ENCODE measurements at places on chromosomes 3 and 15.

DNA sequence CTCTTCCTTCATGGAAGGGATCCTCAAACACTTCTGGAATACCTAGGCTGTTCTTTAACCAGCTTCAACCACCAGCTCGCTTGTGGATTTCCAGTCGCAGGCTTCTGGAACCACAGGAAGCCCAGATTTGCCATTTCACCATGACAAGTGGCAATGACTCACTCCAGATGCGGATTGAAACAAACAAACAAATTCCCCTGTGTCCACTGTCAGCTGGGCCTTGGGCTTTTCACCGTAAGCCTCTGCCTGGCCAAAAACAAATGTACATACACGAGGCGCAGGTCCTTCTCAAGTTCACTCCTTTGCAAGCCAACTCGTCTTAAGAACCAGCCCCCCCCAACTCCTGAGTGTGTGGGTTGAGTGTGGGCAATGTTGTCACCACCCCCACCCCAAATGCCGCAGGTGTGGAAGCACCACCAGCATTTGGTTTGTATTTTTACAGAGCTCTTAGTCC lies 8.8 kb downstream of the BCL6 start:
- no peak for DNase-seq

DNA sequence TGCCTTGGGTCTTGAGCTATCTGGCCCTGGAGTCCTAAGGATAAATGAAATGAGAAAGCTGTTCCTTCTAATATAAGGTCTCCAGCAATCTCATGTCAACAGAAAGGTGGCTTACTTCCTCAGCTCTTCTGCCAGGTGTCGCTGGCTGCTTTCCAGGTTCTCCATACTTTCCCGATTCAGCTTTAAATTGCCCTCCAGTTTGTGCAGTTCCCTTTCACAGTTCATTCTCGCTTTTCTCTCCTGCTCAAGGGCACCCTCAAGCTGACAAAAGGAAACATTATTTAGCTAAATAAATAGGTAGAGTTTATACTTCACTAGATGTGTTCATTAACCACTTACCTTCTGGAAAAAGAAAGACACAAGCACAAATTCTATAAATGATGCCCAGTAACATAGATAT lies 73.0 kb downstream of the MYH15 start:
- DNase-seq: no peak

DNA sequence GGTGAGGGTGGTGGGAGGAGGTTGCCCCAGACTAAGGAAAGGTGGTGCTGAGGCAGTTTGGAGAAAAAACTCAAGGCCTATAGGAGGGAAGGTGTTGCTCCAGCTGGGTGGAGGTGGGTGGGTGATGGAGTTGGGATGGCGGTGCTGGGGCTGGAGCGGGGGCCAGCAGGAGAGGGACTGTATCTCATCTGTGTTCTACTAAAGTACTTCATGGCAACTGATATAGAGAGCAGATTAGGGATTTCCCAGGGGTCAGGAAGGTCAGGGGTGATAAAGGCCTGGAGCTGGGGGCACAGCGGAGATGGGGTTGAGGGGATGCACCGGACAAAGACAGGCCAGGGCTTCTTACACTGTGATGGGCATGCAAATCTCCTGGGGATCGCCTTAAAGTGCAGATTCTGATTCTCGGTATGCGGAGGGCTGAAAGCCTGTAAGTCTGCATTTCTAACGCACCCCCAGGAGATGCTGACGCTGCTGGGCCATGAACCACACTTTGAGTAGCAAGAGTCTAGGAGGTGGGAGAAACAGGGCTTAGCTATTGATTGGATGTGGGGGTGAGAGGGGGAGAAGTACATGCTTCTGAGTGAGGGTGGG lies 4.2 kb downstream of the KLHL40 start:
- no peak for DNase-seq

GRCh38 chr3:196486263-196486662 lies 17.3 kb downstream of the RNF168 start:
- DNase-seq: no peak

- no peak for DNase-seq
Measured at GRCh38 chr15:79041601-79042168, 48.9 kb downstream of the RASGRF1 start.

DNA sequence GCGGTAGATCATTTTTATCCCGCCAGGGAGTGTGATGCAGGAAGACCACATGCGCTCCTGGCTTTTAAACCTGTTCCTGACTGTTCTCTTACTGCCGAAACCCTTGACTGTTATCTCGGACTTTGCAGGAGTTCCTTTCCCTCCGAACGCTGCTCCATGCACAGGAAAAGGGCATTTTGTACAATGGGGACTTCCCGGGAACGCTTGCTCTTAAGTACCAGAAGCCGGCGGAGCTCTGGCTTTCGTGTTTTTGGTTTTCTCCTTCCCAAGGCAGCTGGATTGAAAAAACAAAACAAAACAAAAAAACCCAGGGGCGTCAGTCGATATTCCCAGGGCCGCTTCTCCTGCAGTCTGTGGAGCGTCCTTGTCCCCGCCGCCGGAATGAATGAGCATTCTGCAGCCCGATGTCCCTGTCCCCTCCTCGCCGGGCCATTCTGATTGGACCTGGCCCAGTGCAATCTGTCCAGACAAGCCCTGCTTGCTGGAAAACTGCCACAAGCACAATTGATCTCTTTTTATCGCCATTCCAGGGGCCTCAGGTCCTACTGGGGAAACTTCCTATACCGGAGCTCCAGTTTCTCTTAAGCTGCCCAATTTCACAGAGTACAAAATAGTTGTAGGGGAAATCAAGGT lies 44.8 kb downstream of the SLC6A1 start:
- DNase-seq: no peak

DNA sequence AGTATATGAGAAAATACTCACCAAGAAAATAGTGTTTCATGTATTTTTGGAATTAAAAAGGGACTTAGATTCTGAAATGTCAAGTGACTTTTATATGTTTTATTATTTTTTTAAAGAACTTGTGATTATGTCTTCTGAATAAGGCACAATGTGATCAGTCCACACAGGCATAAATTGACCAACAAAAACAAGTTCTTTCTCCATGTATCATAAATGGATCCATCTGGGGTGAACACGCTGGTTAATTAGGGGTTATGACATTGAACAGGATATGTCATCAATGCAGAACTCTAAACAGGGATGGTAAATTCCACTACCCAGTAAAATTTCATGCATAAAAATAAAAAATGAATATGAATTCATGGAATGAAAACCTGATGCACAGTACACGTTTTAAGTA lies 31.3 kb upstream of the PIK3CA start:
- DNase-seq: no peak

DNA sequence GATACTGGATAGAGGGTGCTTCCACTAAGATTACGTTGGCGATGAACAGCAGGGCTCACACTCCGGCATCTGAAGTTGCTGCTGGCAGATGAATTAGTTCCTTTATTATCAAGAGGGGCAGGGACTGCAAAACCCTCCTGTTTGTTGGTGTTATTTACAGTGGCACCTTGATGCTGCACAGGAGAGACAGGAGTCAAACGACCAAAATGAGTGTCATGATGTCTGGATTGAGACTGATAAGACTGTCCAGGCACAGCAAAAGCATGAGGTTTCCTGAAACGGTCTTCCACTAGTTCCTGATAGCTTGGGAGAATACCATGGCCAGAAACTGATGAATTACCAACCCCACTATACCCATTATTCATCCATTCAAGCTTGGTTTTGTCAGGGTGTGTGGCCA lies 100.8 kb upstream of the NEDD4 start:
- no peak for DNase-seq

DNA sequence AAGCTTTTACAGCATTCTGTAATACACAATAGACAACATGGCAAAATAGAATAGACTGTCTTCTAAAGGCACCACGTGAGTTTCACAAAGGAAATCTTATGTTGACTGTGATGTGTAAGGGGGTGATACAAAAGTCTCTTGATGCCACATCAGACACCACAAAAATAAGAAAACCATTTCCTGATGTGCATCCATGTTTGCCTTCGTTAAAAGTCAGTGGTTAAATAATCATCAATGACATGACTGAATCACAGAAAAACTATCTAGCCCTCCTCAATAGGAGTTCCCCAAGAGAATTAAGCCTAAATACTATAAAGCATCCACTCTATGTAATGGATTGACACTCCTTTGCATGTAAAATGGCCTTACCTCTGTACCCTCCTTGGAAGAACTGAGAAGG lies 198.6 kb upstream of the SLC2A2 start:
- no peak for DNase-seq

- DNase-seq: no peak
Measured at GRCh38 chr3:192864941-192865340, 52.7 kb downstream of the MB21D2 start.

- DNase-seq: no peak
Measured at GRCh38 chr3:197393711-197394110, 95.3 kb upstream of the DLG1 start.

- DNase-seq: no peak
Measured at GRCh38 chr3:186216900-186217819, 108.3 kb upstream of the ETV5 start.

GRCh38 chr3:129567939-129568338 lies 25.0 kb downstream of the H1-8 start:
- no peak for DNase-seq

DNA sequence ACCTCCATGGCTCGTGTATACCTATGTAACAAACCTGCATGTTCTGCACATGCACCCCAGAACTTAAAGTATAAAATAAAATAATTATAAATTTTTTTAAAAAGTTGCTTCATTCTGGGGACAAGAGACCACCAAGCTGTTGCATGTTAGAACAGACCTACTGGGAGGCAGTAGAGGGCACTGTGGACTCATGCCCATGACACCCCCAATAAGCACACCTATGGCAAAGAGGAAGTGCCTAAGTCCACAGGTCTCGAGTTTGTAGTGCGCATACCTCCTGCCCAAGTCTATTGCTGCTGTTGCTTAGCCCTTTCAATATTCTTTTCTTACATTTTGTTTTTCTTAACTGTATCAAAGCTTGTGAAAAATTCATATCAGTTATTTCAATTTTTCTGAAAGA lies 267.9 kb upstream of the THBS1 start:
- peak; percentile 34 for DNase-seq

DNA sequence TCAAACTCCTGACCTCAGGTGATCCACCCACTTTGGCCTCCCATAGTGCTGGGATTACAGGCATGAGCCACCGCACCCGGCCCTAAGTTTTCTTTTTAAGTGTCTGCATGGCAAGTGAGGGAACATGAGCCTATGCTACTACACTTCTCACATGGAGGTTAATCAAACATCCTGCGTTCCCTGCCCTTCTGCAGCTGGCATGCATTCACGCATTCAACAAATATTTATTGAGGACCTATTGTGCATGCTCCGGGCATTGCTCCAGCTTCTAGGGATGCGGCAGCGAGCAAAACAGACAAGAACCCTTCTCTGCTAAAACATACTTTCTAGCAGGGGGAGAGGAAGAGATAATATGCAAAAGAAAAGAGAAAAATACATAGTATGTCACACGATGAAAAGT lies 42.6 kb upstream of the ACKR4 start:
- DNase-seq: no peak

DNA sequence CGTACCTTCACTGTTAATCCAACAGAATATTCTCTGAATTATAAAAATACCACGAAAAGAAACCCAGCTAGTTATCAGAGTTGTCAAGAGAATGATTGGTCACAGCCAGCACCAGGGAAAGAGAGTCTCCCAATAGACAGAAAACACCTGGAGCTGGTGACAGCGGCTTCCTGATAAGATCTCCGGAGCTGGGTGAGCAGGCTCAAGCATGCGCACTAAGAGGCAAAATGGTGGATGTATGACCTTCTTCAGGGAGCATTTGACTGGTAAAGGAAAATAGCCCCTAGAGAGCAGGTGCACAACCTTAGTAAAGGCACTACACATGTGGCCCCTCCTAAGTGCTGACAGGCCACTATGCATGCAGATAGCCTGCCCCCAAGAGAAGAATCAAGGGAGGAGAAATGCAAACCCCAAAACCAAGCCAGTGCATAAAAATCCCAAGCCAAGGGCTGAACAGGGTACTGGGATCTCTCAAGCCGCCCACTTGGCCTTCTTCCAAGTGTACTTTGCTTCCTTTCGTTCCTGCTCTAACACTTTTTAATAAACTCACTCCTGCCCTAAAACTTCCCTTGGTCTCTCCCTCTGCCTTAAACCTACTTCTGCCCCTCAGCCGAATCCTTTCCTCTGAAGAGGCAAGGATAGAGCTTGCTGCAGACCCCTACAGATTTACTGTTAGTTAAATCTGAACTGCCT lies 93.2 kb downstream of the UACA start:
- DNase-seq: no peak

GRCh38 chr3:148729476-148730055 lies 31.9 kb downstream of the AGTR1 start:
- DNase-seq: no peak

DNA sequence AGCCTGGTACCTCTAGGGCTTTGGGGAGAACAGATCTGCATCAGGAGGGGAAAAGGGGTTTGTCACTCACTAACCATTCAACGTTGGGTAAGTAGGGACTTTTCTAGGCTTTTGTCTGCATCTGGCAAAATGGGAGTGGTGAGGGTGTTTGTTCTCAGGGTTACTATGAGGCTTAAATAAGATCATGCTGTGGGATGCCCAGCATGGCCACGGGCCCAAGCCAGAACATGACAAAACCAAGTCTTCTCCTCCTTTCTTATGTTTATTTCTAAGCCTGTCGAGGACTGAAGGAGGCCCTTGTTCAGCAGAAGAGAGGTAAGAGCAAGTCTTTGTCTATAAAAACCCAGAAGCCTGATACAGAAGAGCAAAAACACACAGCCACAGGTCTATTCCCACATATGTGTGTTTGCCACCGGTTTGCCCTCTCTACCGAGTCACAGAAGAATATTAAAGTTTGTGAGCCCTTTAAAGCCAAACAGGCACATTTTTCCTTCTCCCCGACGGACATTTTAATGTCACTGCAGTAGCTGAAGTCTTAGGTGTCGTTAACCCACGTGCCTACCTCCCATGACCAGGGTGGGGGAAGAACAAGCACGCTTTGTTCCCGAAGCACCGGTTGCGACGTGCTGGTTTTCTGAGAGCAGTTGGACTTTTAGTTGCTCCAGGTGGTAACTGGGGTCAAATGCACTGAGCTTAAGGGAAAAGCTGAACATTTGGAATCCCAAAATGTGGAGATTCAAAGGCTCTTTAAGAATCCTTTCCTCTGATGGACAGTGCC lies 72.1 kb downstream of the NOX5 start:
- no peak for DNase-seq

DNA sequence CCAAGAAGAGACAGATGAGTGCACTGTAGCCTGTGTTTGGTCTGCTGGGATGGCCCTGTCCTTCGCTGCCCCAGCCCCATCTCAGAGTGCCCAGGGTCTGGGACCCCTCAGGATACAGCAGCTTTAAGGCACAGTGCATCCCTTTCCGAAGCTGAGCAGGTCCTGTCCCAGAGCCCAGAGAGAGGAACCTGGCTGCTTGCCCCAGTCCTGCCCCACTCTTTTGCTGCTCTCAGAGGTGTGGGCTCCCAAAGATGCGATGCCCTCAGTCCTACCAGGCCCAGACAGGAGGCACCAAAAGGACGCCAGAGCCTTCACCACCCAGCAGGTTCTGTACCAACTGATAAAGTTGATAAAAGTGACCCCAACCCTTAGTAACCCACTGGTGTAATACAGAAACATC lies 8.2 kb downstream of the PLCD1 start:
- no peak for DNase-seq
